ENCODE measurements at places on chromosomes 7 and 10.

GRCh38 chr7:149680331-149681025, 92.9 kb downstream of the ZNF467 start:
- DNase-seq = no peak

DNA sequence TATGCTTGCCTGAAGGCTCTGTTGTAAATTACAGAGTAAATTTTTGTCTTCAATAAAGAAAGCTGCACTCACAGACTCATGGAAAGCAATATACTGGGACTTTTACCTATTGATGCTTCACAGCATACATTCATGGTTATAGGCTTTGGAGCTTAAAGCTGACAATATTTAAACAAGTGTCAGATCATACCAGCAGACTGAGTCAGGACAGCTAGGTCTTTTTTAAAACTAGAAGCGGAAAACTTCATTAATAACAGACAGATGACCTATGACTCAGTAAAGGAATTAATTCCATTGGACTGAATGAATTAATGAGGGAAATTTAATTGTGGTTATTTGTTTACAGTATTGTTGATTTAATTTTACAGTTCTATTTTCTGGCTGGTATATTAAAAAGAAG, 165.8 kb upstream of the DGKB start:
- DNase-seq = no peak

- no peak for DNase-seq
Measured at GRCh38 chr10:101114646-101115045, 16.5 kb upstream of the TLX1 start.

GRCh38 chr7:118218413-118219156, 5.9 kb upstream of the ANKRD7 start:
- DNase-seq = no peak

DNA sequence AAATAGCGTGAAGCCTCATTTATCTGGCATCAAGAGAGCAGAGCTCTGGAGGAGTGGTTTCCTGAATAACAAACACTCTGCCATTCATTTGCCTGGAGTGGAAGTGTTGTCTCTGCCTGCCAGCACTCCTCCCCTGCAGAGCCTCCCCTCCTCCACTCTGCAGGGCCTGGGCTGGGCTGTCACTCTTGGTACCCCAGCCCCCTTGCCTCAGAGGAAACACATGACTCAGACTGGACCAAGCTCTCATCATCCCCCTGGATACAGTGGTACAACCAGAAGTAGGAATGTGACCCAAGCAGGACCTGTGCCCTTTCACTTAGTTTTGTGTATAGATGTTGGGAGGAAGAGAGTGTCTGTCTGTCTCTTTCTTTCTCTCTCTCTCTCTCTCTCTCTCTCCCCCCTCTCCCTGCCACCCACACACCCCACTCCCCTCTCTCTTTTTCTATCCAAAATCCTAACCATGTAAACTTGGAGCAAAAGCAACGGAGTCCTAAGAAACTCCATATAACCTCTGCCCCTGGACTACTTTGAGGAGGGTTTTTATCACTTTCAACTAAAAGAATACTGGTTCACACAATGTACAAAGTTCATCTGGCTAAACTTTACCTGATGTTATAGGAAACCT, 43.9 kb downstream of the DOCK4 start:
- no peak for DNase-seq

- no peak for DNase-seq
Measured at GRCh38 chr10:11164551-11164802, 146.8 kb downstream of the CELF2 start.

DNA sequence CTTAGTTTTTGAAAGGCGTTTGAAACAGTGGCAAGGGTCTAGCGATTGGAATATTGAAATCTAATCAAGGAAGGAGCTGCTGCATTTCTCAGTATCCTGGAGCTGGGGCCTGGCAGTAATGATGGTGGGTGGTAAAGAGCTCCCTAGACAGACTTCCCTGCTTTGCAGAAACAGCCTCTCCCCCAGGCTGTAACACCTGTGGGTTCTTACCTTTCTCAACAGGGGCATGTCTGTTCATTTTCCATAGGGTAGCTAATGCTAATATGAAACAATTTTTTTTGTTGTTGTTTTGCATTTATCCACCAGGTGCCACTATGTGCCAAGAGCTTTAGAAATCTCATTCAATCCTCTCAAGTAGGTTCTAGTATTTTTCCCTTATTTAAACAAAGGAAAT, 345.5 kb downstream of the REEP3 start:
- no peak for DNase-seq

- no peak for DNase-seq
Measured at GRCh38 chr10:58393317-58393716, 8.1 kb downstream of the TFAM start.

- DNase-seq = peak; percentile 81
Measured at GRCh38 chr7:75617634-75618234, 121.0 kb downstream of the HIP1 start.

DNA sequence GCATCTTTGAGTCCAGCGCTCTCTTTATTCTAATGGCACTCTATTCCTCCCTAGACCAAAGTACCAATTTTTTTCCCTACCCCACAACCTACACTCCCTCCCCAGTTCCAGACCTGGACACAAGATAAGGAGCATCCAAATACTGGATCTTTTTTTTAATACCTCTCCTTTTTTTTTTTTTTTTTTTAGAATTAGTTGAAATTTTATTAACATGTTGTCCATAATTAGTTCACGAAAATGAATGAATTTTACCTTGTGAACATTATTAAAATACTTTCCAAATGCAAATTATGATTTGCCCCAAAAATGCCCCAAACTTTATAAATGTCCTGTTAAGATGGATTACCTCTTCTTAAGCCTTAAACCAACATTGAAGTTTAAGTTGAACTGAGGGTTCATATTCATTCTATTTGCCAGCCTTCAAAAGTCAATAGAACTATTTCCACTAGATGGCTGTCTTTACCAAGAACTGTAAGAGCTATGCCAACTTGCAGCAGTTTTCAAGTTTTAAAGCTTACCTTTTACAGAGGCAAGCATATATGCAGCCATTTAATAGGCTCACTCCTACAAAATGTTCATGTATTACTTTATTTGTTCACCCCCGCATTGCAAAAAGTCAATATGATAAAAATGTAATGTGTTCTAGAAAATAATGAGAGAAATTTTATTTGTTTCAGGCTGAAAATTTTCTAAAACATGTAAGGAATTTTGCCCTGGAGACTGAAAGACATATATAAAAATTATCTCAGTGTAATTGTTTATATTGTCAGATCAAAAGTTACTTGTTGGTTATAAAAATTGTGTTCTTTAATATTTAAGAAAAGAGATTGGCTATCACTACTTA, 39.7 kb upstream of the TNKS2 start:
- DNase-seq = no peak

GRCh38 chr7:1967512-1968396, 265.0 kb downstream of the MAD1L1 start:
- DNase-seq = no peak

GRCh38 chr10:63667596-63668480, 146.6 kb downstream of the REEP3 start:
- DNase-seq = no peak

DNA sequence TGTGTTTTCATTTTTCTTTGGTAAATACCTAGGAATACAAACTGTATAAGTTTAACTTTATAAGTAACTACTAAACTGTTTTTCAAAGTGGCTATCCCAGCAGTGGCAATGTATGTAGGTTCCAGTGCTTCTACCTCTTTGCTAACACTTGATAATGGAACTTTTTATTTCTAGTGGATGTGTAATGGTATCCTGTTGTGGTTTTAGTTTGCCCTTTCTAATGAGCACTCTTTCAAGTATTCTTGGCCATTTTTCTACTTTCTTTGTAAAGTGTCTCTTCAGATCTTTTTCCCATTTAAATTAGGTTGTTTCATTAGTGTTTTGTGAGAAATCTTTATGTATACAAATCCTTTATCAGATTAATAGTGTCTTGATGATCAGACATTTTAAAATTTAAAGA, 4.6 kb downstream of the KIF20B start:
- DNase-seq = no peak

GRCh38 chr7:122770686-122771335, 68.1 kb upstream of the RNF148 start:
- DNase-seq = no peak

All from stimulated activated effector memory CD8-positive, alpha-beta T cell treated with anti-CD3 and anti-CD28 coated beads, Interleukin-12 subunit alpha, Interleukin-12 subunit beta, amount 100 ng/mL, for 72 hours (primary cell).